ENCODE measurements at places on chromosomes 7 and 10. TPM values are rescaled to one million over a fixed set of nuclear protein-coding genes. Genes with fewer than 3 reads are reported as not detected.

The FOXI2 gene
- total RNA-seq = not detected

The TRA2A gene
- 25.3 TPM for total RNA-seq

The PDLIM1 gene
- total RNA-seq = 11.6 TPM

The AOAH gene
- not detected for total RNA-seq

The HACD1 gene
- 17.4 TPM for total RNA-seq

The OR2A1 gene
- not detected for total RNA-seq

The ALOX5 gene
- total RNA-seq = not detected

The CTNNA3 gene
- total RNA-seq = not detected

The TMEM213 gene
- not detected for total RNA-seq

The GLUD1 gene
- total RNA-seq = 152 TPM

The ITPRID1 gene
- not detected for total RNA-seq

The SDK1 gene
- total RNA-seq = 5.0 TPM

The ZNF425 gene
- 1.1 TPM for total RNA-seq

The PLEKHA1 gene
- 6.9 TPM for total RNA-seq

The SYT15B gene
- total RNA-seq = 0.04 TPM
